ENCODE measurements at places on chromosomes 1 and 21.

GRCh38 chr1:89999208-89999607, 4.3 kb downstream of the ZNF326 start:
- DNase-seq: no peak

GRCh38 chr1:155016231-155016831, 13.7 kb downstream of the ZBTB7B start:
- no peak for DNase-seq

DNA sequence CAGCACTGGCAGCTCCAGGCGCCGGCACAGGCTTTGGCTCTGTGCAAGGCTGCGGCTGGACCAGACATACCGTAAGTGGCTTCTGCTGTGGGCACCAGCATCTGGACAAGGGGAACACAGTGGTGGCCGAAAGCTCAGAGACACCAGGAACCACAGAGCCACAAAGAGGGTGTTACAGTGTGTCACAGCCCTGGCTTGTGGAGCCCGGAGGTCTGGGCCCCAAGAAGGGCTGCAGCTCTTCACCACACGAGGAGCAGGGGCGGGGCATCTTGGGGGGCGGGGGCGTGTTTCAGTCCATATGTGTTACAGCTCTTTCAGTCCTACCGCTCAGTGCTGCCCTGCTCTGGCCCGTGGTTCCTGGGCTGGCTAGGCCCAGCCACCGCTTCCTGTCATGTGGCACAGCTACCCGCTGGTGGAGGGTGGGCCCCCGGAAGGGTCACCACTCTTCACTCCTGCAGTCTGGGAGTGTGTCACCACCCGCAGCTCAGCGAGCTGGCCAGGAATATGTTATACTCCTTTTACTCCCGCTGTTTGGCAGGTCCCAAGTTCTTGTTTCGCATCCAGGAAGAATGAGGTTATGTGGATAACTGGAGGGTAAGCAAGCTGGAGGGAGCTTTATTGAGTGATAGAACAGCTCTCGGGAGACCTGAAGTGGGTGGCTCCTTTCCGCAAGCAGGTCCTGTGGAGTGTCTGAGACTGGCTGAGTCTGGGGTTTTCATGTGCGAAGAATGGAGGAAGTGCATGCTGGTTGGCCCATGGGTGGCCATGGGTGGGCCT, 3.3 kb upstream of the LSM10 start:
- DNase-seq: no peak

DNA sequence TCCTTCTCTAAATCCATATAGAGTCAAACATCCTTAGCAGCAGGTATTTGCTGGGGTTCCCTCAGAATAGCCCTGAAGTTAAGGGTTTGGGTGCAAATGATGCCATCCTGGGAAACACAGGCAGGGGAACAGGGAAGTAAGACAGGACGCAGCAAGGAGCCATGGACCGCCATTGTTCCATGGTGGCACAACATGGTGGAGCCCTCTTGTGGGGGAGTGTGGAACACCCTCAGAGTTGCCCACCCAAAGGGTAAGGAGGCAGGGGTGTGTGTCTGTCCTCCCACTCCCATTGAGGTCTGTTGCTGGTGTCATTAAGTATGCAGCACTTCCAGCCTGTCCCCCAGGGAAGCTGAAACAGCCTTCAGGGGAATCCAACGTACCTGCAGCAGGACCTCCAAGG, 20.4 kb upstream of the RCAN1 start:
- DNase-seq: no peak

DNA sequence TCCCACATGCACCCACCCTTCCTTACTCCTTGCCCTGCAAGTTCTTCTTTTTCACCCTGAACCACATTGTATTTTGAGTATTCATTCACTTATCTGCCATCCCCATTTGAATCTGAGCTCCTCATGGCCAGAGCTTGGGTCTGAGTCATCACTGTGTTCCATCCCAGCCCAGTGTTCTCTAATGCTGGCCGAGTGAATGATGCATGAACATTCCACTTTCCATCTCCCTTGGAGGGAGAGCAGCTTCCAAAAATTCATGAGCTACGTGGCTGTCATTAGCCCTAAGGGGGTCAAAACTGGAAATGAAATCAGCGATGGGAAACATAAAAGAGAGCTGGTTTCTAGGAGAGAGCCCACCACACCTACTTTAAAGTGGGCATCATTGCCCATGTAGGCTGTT, 187.0 kb upstream of the USP24 start:
- DNase-seq: no peak

DNA sequence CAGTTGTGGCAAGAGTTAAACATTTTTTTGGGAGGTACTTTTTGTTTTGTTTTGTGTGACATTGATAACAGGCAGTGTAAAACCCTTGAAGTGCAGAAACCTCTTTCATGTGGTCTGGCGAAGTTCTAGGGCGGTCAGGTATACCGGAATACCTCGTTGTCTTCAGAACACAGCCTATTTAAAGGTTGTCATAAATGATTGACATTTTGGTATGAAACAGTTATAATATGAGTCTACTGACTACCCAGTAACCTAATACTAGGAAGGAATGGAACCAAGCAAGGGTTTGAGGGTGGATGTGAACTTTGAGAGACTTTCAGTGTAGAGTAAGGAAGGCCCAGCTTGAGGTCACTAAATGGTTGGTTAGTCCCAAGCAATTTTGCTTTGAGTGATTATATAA, 40.5 kb downstream of the PATJ start:
- peak; percentile 56 for DNase-seq

DNA sequence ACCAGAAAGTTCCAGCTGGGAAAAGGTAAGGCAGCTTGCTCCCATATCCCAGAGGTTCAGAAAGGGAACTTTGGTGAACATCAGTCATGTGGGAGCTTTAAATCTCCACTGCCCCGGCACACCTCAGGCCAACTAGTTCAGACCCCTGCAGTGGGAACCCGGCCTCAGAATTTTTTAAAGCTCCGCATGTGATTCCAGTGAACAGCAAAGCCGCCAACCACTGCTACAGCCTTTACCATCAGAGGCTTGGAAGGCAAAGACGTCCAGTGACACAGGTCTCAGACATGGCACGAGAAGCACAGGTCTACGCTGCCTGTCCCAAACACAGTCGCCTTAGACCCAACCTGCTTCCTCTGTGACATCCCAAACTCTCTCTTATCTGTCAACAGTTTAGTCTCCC, 31.0 kb downstream of the SETD4 start:
- no peak for DNase-seq

GRCh38 chr1:246641394-246641793, 75.1 kb downstream of the CNST start:
- DNase-seq: no peak

GRCh38 chr1:84436876-84437655, 38.8 kb downstream of the DNASE2B start:
- no peak for DNase-seq

DNA sequence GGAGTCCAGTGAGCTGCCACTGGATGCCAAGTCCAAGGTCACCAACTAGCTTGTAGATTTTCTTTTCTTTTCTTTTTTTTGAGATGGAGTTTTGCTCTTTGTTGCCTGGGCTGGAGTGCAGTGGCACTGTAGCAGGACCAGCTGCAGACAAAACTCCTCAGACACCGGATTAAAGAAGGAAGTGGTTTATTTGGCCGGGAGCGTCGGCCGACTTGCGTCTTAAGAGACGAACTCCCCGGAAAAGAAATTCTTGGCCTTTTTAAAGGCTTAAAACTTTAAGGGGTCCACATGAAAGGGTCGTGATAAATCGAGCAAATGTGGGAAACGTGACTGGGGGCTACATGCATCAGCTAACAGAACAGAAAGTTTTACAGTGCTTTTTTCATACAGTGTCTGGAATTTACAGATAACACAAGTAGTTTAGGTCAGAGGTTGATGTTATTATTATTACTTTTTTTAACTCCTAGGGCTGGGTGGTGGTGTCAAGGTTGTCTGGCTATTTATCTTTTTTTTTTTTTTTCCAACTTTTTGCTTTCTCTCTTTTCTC, 36.4 kb upstream of the CFAP126 start:
- DNase-seq: no peak

GRCh38 chr1:183125279-183125999, 60.6 kb upstream of the LAMC2 start:
- no peak for DNase-seq

- no peak for DNase-seq
These were observed 10.8 kb downstream of the ETS2 start for GRCh38 chr21:38816400-38816977.

DNA sequence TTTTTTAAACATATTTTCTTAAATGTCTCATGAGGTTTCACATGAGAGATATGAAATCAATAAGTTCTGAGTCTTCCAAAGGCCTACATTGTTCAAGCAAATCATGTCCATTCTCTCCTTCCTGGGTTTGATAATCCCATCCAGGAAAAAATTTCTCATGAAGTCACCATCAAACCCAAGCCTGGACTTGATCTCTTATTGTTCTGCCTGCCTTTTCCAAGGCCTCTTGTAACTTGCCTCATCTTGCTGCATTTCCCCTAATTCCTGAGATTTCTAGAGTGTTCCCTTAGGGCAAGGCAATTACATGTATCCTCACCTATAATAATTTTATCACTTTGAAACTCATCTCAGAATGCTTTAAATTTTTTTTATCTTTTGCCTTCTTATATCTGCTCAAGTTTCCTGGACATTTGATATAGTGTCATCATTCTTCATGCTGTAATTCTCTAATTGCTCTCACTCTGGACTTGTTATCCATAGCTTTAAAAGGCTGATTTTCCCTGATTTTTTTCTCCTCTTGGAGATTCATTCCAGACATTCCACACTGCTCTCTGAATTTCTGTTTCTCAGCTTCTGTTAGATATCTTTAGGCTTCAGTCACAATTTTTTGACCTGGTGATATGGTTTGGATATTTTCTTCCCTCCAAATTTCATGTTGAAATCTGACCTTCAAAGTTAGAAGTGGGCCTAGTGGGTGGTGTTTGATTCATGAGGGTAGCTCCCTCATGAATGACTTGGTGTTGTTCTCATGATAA, 126.4 kb downstream of the LRRC7 start:
- no peak for DNase-seq

DNA sequence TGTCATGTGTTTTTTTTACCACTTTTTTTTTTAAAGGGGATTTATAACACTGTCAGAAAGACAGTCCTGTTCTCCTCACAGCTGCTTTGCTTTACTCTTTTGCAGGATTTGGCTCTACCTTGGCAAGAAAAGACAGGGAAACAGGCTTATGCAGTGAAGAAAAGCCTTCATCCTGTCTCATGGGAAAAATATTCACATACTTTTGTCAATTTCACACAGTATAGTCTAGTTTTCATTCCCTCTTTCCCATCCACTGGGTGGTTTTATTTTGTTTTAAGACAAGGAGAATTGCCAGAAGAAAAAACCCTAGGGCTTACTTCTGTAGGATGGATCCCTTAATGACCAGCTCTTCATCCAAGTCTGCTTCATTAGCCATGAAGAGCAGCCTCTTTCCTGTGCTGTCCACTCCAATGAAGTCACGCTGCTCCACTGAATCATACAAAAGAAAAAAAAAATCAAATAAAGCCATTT, 60.0 kb downstream of the EIF2B3 start:
- DNase-seq: no peak

GRCh38 chr1:224302947-224303346, 27.0 kb downstream of the NVL start:
- DNase-seq: no peak

DNA sequence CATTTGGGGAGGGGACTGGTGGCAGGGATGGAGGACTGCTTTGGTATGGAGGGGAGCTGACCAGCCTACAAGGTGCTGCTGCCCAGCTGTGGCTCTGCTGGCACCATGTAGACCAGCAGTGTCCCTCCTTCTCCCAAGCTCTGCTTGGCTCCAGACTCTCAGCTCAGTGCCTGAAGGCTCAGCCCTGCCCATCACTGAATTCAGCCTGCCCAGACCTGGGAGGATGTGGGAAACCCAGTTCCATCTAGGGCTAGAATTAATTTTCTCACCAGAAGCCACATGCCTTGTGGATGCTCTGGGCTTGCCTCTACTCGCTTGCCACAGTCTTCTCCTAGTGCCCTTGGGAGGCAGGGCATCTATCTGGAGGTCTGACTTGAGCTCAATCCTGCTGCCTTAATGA, 195.0 kb upstream of the EDN2 start:
- DNase-seq: no peak

DNA sequence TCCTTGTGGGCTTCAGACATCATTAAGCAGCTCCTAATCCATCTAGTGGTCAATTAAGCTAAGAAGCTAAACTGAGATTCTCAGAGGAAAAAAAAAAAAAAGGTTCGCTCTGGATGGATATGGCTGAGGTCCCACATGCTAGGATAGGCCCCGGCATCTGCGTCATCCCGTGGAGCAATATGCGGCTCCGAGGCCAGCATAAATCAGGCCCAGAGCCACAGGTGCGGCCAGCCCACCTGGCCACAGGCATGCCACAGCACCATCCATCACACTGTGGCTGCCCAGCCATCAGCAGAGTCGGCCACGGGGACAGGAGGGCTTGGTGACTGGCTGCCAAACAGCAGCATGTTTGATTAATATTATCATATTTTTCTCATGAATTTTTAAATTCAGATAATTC, 106.9 kb upstream of the TIAM1 start:
- DNase-seq: no peak

DNA sequence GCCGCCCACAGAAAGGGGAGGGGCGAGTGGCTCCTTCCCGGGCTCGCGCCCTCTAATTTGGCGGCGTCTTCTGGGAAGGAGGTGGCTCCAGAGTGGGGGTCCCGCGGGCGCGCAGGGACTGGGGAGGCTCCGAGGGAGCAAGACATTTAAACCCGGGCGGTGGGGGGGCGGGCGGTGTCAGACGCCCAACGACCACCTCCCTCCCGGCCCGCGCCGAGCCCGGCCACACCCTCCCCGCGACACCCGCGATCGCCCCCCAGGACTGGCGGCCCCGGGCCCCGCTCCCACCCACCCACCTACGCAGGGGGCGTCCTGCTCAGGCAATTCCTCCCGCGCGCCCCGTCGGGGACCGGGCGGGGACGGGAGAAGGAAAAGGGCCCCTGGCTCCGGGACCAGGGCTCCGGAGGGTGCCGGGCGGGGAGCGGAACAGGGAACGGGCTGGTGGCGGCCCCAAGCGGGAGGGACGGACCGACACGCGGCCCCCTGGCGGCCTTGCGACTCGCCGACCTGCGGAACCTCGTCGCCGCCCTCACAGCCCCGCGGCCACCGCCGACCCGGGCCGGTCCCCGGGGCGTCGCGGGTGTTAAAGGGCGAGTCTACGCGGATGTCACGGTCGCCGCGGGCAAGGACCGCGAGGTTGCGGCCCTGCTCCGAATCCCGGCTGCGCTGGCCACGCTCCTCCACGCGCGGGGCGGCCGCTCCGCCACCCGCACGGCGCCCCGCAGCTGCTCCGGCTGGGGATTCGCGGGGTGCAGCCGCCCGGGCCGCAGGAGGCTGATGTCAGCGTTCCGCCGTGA, 94.0 kb upstream of the FMN2 start:
- no peak for DNase-seq

DNA sequence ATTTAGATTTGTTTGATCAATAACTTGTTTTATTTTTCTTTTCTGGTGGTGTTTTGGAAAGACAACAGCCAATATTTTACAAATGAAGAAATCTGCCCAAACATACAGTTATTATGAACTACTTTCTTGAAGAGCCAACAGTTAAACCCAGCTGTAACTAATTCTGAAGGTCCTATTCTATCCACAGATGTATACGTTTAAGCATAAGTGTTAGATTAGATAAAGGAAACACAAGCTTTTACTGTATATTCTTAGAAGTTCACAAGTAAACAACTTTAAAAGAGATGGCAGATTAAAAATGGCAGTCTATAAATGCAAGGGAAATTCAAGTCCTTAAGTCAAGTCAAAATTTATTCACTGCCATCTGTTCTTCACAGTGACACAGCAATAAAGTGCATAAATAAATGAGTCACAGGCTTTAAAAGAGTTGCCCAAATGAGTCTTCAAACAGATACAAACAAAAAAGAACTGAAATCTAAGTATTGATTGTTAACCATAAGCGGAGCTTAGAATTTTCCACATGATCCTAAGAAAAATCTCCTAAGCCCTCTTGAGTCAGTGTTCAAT, 49.9 kb upstream of the KCNH1 start:
- DNase-seq: no peak
